ENCODE measurements at places on chromosomes 16 and 17.
A peak's percentile ranks its signal among the peaks of the same experiment; 100 is the strongest.

DNA sequence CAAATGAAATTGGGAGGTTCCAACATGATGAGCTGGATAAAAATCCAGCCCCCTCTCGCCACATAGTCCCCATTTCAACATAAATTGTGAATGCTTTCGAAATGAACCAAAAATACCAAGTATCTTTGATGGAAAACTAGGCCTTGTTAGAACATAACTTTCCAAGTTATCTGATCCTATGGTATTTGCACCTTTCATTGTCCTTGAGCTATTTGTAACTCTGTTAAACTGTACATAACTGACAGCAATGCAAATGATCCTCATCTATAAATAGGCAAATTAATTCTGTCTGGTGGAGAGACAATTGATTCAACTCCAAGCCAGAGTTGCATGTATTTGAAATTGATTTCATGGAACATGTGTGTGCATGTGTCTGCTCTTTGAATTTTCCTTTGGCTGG, 18.2 kb downstream of the CMTM4 start:
- no peak for DNase-seq

DNA sequence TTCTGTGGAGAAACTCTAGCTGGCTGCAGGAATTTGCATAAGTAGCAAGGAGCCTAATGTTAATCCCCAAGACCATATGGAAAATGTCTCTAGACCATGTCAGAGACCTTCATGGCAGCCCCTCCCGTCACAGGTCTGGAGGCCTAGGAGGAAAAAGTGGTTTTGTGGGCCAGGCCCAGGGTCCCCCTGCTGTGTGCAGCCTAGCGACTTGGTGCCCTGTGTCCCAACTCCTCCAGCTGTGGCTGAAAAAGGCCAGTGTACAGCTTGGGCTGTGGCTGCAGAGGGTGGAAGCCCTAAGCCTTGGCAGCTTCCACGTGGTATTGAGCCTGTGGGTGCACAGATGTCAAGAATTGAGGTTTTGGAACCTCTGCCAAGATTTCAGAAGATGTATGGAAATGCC, 306.9 kb upstream of the CA10 start:
- DNase-seq, result peak; percentile 20

DNA sequence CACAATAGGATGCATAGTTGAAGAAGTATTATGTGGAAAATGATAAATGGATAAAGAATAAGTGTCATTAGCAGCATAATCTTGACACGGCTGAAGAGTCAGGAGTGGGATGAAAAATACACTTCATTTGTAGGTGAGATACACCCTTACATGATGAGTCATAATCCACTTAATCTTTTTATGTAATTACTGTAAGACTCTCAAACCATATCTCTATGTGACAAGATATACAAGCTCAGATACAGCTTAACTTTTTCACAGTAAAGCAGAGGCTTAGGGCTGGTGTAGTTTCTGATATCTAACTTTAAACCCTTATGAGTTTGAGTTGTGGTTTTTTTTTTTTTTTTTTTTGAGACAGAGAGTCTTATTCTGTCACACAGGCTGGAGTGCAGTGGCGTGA, 101.2 kb downstream of the FTO start:
- no peak for DNase-seq

DNA sequence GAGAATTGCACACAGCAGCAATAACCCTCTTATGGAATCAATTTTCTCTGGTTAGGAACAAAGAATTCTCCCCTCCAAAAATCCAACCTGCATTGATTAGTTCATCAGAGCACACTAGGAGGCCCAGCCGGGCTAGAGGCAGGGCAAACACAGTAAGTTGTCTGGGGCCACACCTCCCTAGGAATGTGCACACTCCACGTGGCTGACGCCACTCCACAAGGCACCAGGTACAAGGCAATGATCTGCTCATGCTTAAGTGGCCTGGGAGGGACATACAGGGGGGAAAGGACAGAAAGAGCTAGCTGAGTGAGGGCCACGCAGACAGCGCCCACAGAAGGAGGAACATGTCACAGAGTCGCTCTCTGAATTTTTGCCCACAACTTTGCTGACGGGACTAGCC, 107.6 kb downstream of the SLC39A11 start:
- no peak for DNase-seq

DNA sequence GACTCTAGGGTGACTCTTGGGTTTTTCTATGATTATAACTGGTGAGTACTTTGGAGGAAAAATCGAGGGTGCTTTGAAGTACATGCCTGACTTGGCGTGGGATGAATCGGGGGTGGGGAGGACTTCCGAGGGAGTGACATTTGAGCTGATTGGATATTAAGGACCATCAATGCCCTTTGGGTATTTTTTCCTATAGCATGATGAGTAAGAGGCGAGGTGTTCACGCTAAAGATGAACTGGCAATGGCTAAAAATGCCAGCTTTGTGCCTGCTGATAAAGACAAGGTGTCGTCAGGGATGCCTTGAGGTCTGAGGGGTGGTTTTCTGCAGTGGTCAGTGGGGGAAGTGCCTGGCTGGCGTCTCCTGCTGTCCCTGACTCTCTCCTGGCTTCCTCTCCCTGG, 25.3 kb downstream of the USP43 start:
- no peak for DNase-seq

GRCh38 chr17:75110234-75110937, 617 bp downstream of the ARMC7 start:
- DNase-seq, result no peak

- no peak for DNase-seq
Observed at GRCh38 chr16:16048904-16049582, 99.6 kb downstream of the ABCC1 start.

GRCh38 chr16:70689035-70689969, 3.4 kb upstream of the MTSS2 start:
- DNase-seq, result no peak

DNA sequence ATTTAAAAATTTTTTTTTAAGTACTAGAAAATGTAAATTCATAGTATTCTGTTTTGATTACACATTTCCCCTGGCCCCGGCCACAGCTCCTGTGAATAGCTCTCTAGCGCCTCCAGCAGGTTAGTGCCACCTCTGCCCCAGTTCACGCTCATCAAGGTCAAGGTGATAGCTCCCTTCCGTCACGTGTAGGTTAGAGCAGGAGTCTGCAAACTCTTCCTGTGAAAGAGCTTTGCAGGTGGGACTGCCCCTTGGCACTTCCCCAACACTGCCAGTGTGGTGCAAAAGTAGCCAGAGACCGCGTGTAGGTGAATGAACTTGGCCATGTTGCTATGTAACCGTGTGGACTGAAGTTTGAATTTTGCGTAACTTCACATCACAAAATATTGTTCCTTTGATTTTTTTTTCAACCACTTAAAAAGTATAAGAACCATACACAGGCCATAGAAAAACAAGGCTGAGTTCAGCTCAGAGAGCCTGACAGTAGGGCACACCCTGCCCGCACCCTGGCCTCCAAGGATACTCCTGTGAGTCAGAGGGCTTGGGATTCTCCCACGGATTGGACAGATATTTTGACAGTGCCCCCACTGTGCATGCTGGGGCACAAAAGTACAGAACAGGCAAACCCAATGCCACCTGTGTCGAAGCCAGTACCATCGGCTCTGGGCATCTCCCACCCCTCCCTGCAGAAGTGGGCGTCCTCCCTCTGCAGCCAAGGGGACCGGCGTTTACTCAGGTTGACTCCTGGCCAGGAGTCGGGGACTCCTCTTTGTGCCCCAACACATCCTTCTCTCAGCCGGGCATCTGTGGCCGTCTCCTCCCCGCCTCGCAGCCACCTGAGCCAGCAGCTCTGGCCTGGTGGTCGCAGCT, 92.0 kb upstream of the CHMP6 start:
- DNase-seq, result no peak

- DNase-seq, result no peak
Observed at GRCh38 chr16:50304467-50305440, 38.4 kb downstream of the ADCY7 start.

DNA sequence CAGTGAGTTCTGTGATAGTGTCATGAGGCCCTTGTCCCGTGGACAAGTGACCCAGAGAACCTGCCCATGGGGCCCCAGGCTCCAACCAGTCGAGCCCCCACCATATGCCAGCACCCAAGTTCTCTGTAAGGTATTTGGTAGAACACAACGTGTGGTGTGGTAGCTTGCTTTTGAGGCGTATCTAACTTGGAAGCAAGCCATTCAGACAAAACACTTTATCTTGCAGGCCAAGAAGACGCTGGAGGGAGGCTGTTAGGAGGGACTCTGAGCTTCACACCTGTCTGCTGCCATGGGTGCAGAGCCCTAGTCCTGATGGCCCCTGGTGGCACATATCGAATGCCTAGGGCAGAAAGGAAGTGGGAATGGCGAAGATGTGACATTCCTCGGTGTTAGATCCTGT, 1.6 kb downstream of the NDUFAF8 start:
- DNase-seq, result no peak

GRCh38 chr16:52193441-52193840, 353.5 kb downstream of the TOX3 start:
- DNase-seq, result no peak

- no peak for DNase-seq
Observed at GRCh38 chr17:27352448-27353032, 58.6 kb downstream of the WSB1 start.

DNA sequence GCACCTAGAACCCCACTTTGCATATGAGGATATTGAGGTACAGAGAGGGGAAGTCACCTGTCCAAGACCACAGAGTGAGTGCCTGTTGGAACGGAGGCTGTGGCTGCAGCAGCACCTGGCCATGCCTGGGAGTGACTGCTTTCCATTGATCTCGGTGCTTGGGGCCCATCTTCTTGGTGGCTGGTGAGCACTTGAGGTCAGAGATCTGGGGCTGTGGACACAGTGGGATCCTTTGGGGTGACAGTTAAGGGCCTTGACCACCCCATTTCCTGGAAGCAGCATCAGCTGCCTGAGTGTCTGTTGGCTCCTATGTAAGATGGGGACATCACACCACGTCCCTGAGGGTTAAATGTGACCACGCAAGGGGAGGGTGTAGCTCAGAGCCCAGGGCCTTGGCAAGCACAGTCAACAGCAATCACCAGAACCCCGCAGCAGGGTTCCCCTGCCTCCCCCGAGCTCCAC, 111.7 kb downstream of the IRF8 start:
- no peak for DNase-seq

GRCh38 chr17:42389899-42390298, 1.7 kb upstream of the STAT3 start:
- no peak for DNase-seq

- DNase-seq, result peak; percentile 46
Observed at GRCh38 chr17:41404024-41404671, 6.7 kb upstream of the KRT31 start.

Measured in umbilical cord (tissue), 2 donors.